SW480 (cell line): ENCODE measurements at places on chromosomes 12 and 14.
A peak's percentile ranks its signal among the peaks of the same experiment; 100 is the strongest.

GRCh38 chr12:51442324-51442723 is 17.7 kb downstream of the SLC4A8 start:
- DNase-seq, result no peak

DNA sequence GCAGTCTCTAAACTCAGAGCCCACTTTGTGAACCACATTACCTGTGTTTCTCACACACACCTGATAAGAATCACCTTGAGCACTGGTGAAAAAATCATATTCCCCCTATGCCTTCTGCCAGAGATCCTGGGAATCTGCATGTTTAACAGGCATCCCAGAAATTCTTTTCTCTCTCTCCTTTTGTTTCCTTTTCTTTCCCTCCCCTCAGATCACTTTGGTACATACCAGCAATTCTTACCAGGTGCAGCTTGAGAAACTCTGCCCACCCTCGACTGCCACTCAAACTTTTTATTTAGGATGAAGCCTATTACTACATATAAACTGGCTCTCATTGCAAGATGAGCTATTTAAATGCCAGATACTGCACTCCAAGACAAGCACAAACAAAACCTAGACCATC is 36.0 kb downstream of the HECTD4 start:
- no peak for DNase-seq

- DNase-seq, result peak; percentile 65
Observed at GRCh38 chr14:93906341-93907329, 20.5 kb upstream of the FAM181A start.

DNA sequence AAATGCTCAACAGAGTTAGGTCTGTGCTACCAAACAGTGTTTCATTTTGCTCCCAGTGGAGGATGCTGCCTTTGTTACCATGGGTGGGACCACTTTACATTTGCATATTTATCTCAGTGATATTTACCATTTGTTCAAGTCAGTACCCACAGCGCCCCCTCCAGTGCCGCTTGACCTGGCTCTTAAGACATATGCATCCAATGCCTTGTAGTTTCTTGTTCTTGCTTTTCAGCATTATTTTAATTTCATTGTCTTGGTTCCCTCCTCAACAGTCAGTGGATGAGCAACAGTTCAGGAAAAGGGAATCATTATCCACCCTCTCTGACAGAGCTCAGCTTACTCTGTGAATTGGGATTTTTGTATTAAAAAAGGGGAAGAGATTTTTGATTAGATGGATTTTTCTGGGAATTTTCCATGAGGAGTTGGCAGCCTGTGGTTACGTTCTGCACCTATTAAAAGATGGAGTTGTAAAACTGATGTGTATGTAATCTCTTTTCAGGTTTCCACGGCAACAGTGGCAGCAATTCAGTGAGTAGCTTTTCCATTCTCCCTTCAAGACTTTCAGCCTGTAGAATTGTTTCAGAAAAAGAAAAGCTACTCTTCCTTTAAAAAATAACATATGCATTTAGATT is 240.5 kb upstream of the DAAM1 start:
- DNase-seq, result no peak

DNA sequence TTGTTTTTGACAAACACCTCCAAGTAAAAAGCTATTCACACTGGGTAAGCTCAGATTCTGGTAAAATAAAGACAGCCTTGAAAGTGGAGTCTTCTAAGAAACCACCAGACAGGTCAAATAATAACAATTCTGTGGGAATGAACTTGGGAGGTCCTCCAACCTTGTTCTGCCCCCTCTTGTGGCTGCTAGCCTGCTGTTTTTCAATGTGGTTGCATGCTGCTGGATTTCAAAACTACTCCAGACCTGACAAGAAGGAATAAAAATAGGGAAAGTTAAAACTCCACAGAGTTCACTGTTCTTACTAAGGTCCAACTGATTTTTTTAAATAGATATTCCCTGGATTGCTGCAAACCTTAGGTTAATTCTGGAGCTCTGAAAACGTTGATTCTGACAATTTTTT is 32.2 kb upstream of the RIN3 start:
- no peak for DNase-seq

GRCh38 chr12:130752692-130753230 is 36.7 kb upstream of the RIMBP2 start:
- no peak for DNase-seq

DNA sequence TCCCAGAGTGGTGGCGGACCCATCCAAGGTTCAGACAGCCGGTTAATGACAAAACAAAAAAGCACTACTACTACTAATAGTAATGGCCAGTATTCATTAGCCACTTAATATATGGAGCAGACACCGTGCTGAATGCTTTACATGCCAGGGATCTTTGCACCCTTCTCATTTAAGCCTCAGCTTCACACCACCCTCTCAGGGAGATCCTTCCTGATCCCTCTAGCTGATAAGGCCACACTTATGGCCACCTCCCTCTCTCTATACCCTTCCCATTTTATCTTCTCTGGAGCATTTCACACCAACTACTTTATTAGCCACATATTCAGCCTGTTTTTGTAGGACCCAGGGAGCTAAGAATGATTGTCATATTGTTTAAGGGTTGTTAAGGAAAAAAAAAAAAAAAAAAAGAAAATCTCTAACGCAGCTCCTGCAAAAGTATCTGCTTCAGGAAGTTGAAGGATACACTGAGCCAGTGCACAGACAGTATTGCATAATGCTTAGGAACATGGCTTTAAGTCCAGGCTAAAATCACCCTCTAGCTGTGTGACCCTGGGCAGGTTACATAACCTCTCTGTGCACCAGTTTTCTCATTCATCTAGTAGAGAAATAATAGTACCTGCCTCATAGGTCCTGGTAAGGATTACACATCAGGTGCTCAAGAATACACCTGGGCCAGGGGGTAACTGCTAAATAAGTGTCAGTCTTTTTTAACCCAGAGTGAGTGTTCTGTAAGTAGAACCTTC is 29.4 kb downstream of the NUAK1 start:
- DNase-seq, result no peak

DNA sequence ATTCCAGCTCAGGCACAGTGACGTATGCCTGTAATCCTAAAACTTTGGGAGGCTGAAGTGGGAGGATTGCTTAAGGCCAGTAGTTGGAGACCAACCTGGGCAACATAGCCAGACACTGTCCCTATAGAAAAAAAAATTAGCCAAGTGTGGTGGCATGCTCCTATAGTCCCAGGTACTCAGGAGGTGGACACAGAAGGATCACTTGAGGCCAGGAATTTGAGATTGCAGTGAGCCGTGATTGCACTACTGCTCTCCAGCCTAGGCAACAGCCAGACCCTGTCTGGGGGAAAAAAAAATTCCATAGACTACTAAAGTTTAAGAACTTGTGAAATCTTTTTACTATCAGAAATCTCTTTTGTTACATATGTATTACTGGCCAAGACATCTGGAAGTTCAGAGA is 6.6 kb downstream of the FAM177A1 start:
- no peak for DNase-seq

DNA sequence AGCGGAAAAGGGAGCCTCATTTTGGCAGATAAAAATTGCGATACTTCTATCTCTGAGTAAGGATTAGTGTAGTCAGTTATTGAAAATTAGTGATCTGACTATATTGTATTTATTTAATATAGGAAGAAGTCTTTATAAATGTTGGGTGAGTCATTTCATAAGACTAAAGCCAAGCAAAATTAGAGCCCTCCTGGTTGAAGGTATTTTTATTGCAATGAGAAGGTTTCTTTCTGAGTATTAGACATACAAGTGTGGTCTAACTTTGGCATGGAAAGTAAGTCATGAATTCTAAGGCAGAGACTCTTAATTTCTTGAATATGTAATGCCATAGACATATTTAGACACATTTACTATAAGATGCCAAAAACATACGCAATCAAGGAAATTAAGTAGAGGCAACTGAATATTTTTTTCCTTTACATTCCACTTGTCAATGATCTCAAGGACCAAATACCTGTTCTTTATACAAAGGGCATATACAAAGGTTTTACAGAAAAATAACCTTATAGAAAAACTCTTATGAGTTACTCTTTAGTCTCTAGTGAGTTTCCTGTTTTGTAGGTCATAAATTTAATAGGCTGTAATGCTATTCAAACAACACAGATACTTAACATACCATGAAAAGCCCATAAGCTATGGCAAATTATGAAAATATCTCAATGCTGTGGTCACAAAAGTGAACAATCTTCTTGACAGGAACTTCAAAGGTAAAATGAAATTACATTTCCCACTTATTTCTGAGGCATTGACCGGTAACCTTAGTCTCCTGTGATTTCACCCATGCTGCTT is 156.6 kb upstream of the BTG1 start:
- no peak for DNase-seq

DNA sequence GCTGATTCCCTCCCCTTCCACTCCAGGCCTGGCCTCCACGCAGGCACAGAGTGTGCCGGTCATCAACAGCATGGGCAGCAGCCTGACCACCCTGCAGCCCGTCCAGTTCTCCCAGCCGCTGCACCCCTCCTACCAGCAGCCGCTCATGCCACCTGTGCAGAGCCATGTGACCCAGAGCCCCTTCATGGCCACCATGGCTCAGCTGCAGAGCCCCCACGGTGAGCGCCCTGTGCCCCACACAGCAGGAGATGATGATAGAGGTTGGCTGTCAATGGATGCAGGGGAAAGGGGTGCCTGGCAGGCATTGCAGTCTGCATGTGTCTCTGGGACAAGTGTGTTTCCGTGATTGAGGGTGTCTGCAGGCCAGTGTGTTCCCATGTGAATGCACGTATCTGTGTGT is 18.8 kb downstream of the C12orf43 start:
- no peak for DNase-seq

DNA sequence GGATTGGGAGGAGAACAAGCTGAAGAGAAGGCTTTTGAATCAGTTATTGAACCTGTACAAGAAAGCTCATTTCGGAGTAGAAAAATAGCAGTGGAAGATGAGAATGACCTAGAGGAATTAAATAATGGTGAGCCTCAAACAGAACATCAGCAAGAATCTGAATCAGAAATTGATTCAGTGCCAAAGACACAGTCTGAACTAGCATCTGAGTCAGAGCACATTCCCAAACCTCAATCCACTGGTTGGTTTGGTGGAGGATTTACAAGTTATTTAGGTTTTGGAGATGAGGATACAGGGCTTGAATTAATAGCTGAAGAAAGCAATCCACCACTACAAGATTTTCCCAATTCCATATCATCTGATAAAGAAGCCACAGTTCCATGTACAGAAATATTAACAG is 13.5 kb downstream of the MIA2 start:
- no peak for DNase-seq

- no peak for DNase-seq
Observed at GRCh38 chr12:52362118-52362726, 5.1 kb downstream of the KRT85 start.

DNA sequence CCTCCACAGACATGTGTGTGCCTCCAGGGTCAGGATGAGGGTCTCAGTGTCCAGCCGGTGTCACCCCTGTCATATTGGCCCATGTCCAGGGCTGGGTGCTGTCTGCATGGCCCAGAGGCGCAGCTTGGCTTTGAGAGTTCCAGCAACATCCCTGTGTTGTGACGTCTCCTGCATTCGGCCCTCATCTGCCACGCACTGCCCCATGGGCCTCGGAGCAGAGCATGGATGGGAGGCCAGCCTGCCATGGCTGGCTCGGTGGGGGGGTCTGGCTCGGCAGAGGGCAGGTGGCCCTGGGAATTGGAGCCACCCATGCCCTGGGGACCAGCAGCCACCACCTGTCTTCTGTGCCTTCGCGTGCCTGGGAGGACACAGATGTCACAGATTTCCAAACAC is 10.8 kb upstream of the TEX22 start:
- no peak for DNase-seq

DNA sequence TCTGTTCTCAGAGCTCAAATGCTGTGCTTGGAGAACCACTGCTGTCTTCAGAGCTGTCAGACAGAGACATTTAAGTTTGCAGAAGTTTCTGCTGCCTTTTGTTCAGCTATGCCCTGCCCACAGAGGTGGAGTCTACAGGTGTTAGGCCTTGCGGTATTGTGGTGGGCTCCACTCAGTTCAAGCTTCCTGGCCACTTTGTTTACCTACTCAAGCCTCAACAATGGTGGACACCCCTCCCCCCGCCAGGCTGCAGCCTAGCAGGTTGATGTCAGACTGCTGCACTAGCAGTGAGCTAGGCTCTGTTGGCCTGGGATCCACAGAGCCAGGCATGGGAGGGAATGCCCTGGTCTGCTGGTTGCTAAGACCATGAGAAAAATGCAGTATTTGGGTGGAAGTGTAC is 323.8 kb downstream of the BCAT1 start:
- DNase-seq, result no peak

GRCh38 chr14:60753264-60754119 is 18.9 kb downstream of the MNAT1 start:
- no peak for DNase-seq

DNA sequence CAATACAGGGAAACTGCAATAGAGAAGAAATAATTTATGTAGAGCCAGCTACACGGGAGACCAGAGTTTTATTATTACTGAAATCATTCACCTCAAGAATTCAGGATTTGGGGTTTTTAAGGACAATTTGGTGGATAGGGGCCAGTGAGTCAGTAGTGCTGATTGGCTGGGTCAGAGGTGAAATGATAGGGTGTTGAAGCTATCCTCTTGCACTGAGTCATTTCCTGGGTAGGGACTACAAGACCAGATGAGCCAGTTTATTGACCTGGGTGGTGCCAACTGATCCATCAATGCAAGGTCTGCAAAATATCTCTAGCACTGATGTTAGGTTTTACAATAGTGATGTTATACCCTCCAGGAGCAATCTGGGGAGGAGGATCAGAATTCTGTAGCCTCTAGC is 486.3 kb downstream of the LRIG3 start:
- no peak for DNase-seq

GRCh38 chr14:58479975-58480374 is 52.5 kb downstream of the KIAA0586 start:
- no peak for DNase-seq

DNA sequence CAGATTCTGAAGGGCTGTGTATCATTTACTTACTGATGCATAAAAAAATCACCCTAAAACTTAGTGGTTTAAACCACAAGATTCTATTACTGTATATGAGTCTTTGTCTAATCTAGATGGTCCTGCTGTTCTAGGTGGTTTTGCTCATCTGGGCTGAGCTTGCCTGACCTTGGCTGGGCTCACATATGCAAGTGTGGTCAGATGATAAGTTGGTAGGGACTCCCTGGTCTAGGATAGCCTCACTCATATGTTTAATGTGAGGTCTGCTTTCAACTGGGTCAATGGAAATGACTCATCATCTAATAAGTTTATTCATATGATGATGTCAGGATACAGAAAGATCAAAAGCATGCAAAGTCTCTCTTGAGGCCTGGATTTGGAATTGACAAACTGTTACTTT is 887.8 kb downstream of the TRHDE start:
- peak; percentile 37 for DNase-seq

DNA sequence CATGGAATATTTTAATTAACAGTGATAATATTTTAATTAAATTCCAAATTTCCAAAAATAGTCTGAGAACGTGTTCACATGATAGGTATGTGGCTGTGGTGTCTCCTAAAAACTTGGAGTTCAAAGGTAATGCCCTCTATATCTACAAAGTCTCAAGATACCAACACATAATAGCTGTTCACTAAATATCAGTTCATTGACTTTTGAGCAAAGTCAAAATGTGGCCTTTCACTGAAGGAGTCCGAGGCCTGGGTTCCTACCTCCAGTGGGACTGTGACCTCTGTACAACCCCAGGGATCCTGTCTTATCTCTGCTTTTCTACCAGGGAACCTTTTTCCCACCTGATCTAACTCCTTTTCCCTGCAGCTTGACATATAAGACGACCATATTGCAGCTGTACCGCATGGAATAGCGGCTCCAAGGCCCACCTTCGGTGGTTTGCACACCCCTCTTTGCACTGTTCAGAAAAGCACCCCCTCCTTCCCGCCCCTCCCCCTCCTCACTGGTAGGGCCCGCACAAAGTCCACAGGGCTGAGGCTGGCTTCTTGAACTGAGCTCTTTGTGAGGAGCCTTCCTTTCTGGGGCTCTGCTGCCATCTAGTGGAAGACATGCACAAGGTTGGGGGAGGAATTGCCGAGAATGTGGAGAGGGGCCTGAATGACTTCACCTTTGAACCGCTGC is 3.1 kb downstream of the CCND2 start:
- peak; percentile 86 for DNase-seq
